ENCODE measurements at places on chromosomes 7 and 10.

DNA sequence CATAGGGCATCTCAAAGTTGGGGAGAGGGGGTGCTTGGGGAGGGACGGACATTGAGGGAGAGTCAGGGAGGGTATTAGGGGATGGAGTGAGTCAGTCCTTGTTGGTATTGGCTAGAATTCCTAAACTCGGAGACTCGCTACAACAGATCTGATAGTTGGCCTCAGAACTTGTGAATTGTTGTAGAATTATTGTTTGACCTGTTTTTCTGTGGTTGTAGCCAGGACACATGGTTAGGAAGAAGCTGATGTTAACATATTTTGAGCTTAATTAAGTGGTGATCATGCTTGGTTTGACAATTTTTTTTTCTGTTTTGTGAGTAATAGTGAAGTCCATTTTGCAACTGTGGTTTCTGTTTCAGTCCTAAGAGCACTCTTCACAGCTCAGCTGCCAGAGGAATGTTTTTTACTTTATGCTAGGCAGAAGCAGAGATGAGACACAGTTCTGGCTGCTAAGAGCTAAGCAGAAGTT lies 1190.3 kb upstream of the C7orf33 start:
- no peak for DNase-seq

DNA sequence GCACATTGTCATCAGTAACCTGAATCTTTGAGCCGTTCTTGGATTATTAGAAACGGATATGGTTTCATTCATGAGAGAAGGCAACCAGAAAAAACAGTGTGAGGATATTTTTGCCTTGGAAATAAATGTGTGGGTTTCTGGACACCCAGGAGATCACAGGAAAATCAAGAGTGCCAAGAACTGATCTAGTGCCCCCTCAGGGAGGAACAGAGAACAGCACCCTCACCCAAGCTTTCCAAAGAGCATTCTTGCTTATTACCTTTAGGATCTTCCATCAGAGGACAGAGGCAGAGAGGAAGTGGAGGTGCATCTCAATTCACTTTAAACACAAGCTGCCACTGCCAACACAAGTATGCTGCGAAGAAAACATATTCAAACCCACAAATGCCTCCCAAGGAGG lies 851.5 kb upstream of the COBL start:
- DNase-seq: no peak

DNA sequence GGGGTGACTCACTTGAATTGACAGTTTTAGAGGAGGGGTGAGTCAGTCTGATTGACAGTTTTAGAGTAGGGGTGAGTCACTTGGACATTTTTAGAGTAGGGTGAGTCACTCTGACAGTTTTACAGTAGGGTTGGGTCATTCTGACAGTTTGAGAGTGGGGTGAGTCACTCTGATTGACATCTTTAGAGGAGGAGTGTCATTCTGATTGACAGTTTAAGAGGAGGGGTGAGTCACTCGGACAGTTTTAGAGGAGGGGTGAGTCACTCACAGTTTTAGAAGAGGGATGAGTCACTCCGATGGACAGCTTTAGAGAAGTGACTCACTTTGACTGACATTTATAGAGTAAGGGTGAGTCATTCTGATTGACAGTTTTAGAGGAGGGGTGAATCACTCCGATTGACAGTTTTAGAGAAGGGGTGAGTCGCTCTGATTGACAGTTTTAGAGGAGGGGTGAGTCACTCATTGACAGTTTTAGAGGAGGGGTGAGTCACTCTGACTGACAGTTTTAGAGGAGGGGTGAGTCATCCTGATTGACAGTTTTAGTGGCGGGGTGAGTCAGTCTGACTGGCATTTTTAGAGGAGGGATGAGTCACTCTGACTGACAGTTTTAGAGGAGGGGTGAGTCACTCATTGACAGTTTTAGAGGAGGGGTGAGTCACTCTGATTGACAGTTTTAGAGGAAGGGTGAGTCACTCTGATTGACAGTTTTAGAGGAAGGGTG lies 595.9 kb downstream of the DNAJB6 start:
- DNase-seq: no peak

DNA sequence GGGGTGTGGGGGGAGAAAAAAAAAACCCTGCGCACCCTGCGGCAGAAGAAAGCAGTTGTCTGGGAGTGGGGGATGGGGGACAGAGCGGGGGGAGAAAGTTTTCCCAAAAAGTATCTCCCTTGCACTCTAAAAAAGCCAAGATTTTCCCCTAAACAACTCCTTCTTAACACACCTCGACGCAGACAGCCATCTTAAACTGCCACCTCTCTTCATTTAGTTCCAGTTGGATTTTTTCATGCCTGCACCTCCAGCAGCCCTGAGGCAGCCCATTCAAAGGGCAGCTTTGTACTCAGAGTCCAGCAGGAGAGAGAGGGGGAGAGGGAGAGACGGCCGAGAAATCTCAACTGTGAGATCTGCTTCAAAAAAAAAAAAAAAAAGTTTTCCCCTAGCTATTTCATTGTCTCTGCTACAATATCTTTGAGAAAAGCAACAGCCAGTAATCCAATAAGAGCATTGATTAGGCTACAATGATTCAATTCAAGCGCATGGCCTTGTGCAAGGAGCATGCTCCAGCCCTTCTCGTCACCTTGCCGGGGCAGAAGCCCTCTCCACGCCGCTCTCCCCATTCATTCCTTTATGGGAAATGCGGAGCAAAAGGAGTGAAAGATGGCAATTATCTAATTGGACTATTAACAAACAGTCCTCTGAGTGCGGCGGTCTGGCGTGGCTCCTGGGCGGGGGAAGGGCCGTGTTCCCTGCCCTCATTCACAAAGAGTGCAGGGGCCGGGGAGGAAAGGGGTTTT lies 939 bp upstream of the VAX1 start:
- DNase-seq: no peak

- no peak for DNase-seq
These were observed 13.0 kb upstream of the AKR1E2 start for GRCh38 chr10:4813023-4813422.

DNA sequence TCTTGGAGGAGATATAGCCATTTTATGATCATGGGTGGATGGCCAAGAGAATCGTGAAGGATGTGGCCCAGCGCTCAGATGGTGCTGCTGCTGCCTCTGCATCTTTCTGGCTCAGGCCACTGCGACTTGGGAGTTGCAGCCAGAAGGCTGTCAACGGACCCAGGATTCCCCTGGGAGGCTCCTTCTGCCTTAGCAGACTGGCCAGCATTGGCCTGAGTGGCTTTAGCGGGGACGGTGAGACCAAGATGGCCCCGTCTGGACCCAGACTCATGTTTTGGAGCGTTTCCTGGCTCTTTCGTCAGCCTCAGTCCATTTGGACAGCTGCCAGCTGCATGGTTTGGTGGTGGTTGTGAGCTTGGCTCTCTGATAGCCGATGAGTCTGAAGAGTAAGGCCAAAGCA lies 97.2 kb downstream of the GALNT17 start:
- no peak for DNase-seq

DNA sequence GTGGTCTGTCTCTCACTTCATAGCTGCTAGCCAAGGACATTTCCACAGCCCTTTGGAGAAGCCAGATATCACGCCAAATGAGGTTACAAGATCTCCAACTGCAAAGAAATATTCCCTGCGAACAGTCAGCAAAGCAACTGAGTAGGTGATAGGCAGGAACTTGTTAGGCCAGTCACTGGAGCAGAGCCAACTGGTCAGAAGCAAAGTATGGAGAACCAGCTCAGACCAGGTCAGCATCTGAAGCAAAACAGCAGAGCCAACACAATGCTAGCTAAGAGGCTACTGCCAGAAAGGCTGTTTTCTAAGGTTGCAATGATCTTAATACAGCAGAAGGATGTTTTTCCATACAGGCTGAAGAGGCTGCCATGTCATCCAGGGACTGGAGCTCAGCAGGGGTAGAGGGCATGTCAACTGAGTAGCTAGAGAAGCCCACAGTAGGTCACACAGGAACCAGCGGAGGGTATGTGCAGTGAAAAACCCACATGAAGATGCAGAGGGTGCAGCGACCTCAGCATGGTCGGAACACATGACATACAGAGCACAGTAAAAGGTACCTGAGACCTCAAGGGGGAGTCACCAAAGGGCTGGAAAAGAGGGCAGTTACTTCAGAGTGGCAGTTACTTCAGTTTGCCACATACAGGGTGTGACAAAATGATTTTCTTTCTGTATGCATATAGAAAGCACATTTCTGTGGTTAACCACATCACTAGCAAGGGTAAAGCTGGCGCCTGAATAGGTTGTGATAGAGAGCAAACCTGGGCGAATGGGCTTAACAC lies 8.9 kb downstream of the SEC31B start:
- DNase-seq: peak; percentile 70

DNA sequence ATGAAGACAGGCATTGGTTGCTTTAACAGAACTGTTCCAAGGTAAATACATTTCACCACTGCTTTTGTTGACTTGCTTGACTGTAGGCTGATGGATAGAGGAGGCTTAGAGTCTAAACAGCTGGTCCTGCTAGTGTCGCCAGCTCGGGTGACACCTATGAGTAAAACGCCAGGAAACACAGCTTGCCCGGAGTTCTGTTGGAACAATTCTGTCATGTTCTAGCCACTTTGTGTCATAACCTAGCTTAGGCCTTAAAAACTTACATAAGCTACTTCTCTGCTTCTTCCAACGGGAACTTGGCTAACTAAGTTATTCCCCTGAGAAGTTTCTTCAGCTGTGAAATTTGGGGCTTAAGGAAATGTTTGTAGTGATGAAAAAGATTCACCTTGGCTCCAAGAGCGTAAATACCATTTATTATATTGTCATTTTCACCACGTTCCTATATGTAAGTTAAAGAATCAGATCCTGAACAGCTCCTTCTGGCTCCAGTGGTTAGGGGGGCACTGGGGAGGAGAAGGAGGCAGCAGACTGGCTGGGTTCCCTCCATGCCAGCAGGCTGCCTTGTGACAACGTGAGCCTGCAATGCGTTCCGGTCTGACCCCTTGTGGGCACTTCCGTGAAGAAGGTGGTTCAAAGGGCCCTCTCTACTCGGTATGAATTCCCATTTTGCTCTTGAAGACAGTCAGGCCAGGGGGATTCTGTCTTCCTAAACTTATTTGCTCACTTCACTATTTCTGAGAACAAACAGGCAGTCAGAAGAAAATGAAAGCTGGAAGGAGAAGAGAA lies 253.2 kb downstream of the BMPER start:
- no peak for DNase-seq

DNA sequence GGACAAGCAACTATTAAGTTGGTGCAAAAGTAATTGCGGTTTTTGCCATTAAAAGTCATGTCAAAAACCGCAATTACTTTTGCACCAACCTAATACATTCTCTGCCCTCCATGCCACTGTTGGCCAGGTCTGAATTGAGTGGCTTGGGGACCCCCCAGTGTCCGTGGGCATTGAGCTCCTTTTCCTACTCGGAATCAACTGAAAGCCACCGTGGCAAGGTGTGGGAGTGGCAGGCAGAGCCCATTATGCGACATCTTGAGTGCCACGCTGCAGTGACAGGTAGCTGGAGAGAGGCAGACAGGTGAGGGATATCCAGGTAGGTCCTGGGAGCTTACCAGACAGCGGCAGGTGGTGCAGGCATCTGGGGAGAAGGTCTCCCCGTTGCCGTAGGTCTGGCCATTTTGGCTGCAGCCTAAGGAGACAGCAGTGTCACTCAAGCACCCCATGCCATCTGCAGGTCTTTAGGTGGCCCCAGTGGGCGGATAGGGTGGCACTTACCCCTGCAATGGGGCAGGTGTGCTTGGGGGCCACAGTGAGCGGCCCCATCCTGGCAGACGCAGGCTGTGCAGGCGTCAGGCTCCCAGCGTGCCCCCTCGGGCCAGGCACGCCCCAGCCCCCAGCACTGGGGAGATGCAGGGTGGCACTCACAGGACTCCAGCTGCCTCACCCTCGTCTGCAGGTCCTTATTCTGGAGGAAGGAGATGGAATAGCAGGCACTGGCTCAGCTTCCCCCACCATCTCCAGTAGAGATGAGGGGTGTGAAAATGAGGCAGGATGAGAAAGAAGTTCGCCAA lies 3.5 kb downstream of the KCP start:
- no peak for DNase-seq

DNA sequence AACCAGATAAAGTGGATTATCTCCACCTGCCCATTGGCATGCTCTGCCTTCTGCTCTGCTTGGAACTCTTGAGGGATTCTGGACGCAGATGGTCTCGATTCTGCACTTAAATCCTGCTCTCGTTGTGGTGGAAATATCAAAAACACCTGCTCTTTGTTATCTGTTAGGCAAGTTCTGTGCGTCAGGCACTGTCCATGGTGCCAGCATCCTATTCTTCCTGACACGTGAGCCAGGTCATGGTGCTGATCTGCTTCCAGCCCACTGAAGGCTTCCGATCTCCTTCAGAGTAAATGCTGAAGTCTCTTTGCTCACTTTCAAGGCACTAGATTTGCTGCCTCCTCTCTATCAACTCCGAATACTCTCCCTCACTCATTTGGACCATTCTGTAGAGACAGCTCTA lies 505.6 kb downstream of the HTR7 start:
- DNase-seq: no peak

GRCh38 chr7:73904219-73905137 lies 43.5 kb downstream of the TMEM270 start:
- no peak for DNase-seq

- DNase-seq: no peak
These were observed 130.3 kb downstream of the SRI start for GRCh38 chr7:88089561-88089960.

GRCh38 chr7:27405780-27406179 lies 163.2 kb downstream of the EVX1 start:
- peak; percentile 8 for DNase-seq

- DNase-seq: no peak
These were observed 36.4 kb downstream of the FEZF1 start for GRCh38 chr7:122268101-122268500.

DNA sequence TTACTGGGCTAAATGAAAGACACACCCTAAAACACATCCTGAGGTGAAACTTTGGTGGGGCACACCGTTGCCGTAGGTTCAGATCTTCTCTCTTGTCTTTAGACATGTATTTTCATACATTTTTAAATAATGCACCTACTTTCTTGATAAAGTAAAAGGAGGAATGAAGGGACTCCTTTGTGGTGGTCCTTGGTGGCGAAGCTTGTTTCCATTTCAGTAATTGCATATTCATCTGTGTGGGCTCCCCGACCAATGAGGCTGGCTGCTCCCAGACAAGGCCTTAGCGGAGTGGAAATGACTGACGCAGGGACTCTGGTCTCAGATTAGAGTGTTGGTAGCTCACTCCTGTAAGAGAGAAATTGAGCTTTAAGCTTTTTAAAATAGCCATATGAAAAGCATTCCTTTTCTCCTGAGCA lies 815 bp downstream of the CCSER2 start:
- no peak for DNase-seq

DNA sequence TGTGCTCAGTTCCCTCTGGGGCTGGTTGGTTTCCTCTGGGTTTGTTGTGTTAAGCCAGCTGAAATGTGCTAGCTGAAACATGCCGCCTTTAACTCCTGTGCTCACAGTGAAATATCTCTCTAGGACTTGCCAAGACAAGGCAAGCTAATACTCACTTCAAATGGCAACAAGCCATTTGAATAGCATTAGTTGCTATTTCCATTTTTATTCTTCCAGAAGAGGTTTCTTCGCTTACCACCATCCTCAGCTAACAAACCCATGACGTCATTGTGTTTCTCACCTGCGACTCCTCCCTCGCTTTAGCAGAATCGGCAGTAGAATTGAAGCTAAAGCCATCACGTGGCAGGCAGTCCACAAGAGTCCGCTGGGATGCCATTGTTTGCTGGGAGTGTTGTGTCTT lies 61.3 kb downstream of the ZNF22 start:
- no peak for DNase-seq
